ENCODE measurements at places on chromosomes 6 and 20.

DNA sequence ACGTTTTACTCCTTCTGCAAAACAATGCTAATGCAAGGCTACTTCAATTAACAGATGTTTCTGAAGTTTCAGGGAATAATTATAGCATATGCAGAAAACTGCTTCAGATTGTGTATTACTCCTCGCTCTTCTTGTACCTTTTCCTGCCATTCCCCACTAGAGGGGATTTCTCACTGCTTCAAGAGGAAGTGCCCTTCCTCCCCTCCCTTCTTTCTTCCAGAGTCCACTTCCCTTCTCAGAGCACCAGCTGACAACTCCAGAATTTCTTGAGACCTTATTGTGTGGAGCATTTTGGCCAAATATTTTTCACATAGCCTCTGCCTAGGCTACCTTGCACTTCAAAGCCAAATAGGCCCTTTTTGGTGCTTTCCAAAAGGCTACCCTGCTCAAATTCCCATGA lies 12.7 kb upstream of the MCUR1 start:
- no peak for DNase-seq

GRCh38 chr6:6665555-6666243 lies 77.2 kb downstream of the LY86 start:
- DNase-seq = no peak

- no peak for DNase-seq
Measured at GRCh38 chr6:14118446-14118845, 874 bp downstream of the CD83 start.

GRCh38 chr6:155381673-155382337 lies 67.5 kb upstream of the TFB1M start:
- no peak for DNase-seq

DNA sequence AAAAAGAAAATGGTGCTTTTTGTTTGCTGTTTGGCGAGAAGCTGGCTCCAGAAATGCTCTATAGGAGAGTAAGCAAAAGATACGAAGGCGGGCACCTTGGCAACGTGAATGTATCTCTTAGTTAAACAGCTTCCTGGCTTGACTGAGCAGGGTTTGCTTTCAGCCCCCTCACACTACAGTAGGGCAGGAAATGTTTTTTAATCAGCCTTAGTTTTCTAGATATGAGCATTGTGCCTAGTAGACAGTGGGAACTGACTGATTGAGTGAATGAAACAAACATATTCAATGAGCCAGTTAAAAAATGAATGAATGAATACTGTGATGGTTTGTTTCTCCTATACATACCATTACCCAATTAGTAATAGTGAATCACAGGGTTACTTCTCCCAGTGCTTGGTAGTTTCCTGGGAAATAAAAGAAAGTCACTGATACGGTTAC lies 19.9 kb downstream of the CAP2 start:
- DNase-seq = no peak

DNA sequence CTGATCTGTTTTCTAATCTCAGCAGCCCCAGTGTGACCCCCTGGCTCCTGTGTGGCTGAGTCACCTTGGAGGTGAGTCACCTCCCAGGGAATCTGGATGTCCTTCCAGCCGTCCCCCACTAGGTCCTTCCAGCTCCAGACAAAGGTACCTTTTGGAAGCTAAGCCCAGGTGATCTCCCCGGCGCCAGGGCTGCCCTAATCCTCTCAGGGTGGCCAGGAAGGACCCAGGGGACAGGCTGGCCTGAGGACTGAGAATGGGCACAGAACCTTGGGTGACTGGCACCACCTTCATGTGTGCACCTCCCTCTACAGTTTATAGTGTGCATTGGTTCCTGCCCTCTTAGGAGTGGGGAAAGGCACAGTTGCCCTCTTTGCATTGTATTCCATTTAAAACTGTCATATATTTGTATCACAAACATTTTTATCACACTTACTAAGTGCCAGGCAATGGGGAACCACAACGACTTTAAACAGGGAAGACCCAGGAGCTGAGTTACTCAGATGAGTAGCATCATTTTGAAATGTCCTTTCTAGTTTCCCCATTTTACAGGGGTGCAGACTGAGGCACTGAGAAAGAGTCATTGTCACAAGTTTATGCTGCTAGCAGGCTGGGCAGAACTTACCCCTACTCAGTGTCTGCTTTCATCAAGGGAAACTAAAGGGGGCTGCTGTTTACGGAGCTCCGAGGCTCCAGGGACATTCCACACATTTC lies 2.6 kb upstream of the BPIFB4 start:
- DNase-seq = no peak

- no peak for DNase-seq
Measured at GRCh38 chr20:25360631-25361286, 29.9 kb downstream of the ABHD12 start.

GRCh38 chr6:38852215-38852614 lies 137.1 kb downstream of the DNAH8 start:
- no peak for DNase-seq

GRCh38 chr20:58566981-58567380 lies 51.8 kb upstream of the APCDD1L start:
- DNase-seq = no peak

GRCh38 chr6:156545021-156545420 lies 232.2 kb upstream of the ARID1B start:
- no peak for DNase-seq

- DNase-seq = no peak
Measured at GRCh38 chr20:36155629-36155971, 1.1 kb downstream of the EPB41L1 start.

DNA sequence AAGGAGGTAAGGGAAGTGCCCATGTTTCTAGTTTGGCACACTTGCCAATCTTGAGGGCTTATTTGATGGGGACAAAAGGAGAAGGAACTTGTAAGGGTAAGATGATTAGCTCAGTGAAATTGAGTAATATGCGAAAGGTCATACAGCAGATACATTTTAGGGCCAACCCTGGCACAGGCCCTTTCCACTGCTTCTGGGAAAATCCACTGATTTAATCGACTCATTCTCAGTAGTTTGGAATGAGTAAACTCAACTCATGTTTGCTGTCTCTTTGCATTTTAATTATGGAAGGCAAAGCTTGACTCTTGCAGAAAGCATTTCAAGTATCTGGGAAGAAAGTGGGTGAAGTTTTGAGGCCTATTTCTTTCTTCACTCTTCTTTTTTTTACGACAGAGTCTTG lies 20.0 kb downstream of the PHF20 start:
- no peak for DNase-seq

GRCh38 chr6:148890652-148891404 lies 144.0 kb downstream of the UST start:
- DNase-seq = no peak

- no peak for DNase-seq
Measured at GRCh38 chr6:24957199-24957598, 21.4 kb upstream of the RIPOR2 start.

DNA sequence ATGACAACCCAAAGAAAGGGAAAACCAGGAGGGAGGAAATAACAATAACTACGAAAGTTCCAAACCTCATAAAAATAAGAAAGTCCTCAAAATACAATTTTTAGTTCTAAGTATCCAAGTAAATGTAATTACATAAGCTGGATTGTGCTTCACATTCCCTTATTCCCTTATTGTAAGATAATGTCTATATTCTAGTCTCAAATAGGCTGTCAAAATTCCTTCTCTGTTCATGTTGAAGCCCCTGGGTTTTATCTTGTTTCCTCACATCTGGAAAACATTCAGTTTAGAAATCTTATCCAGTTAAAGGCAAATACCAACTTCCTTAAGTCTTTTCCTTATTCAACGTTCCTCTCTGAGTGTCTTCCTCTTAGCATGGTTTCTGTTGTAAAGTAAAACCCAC lies 282.3 kb downstream of the CD109 start:
- DNase-seq = no peak

- DNase-seq = no peak
Measured at GRCh38 chr6:167550941-167551627, 226.2 kb downstream of the TTLL2 start.

GRCh38 chr6:149354009-149354408 lies 36.5 kb downstream of the TAB2 start:
- DNase-seq = no peak

- no peak for DNase-seq
Measured at GRCh38 chr20:18702736-18703135, 110.8 kb upstream of the SCP2D1 start.

DNA sequence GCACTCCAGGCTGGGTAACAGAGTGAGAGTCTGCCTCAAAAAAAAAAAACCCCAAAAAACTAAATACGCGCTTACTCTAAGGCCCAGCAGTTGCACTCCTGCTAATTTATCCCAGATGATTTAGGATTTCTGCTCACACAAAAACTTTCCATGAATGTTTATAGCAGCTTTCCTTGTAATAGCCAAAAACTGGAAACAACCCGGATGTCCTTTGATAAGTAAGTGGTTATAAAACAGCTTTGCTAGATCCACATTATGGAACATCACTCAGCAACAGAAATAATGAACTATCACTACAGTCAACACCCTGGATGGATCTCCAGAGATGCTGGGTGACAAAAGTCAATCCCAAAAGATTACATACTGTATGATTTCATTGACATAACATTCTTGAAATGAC lies 220.4 kb upstream of the JARID2 start:
- no peak for DNase-seq

GRCh38 chr6:154591234-154591633 lies 80.7 kb upstream of the CNKSR3 start:
- DNase-seq = no peak

GRCh38 chr6:152167641-152168603 lies 360.4 kb downstream of the ESR1 start:
- DNase-seq = no peak

DNA sequence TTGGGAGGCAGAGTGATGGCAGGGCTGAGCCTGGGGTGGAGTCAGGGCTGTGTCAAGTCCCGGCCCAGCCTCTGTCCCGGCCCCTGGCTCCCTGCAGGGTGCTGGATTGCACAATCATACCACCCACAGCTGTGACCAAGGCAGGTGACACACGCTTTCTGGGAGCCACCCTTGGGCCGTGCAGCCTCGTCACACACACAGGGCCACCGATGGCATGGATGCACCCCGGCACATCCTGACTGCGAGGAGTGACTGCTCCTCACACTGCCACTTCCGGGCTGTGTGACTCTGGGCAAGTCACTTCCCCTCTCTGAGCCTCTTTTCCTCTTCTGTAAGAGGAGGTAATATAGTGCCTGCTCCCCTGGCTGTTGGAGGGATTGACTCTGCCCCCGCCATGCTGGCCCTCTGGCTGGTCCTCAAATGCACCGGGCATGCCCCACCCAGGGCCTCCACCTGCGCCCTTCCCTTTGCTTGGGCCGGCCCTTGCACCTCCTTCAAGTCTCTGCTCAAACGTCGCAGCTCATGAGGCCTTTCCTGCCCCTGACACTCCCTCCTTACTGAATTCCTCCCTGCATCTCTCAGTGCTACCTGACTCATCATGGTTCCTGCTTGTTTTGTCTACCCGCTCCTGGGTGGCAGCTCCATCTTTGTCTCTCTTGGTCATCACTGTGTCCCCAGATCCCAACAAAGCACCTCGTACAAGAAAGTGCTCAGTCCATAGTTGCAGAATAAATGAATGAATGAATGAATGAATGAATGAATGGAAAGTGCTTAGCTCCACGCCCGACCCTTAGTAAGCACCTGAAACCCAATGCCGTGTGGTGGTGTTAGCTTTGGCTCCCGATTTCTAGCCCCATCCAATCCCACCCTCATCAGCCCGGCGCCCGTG lies 93.5 kb downstream of the CEBPB start:
- DNase-seq = no peak

GRCh38 chr6:13597073-13597472 lies 18.1 kb upstream of the NOL7 start:
- DNase-seq = no peak

- DNase-seq = no peak
Measured at GRCh38 chr6:143034689-143035334, 25.9 kb upstream of the AIG1 start.

DNA sequence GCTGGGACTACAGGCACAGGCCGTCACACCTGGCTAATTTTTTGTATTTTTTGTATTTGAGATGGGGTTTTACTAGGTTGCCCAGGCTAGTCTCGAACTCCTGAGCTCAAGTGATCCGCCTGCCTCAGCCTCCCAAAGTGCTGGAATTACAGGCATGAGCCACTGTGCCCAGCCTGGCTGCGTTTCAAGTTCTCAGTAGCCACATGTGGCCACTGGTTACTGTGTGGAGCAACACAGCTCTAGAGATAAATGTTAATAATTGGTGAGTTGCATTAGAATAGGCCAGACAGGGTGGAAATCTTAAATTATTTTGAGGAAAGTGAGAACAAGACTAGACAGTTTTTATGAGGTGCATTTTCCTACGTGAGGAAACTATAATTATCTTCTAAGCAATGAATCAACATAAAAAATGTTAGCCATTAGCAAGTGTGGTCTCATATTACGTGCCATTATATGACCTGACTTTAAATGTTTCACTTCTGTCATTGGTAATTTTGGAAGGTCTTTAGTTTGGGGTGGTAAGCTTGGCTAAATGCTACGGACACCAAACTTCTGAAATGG lies 129.6 kb downstream of the PLEKHG1 start:
- DNase-seq = no peak

GRCh38 chr20:3788685-3789155 lies 2.2 kb upstream of the CENPB start:
- DNase-seq = no peak

GRCh38 chr6:68053805-68054373 lies 581.2 kb upstream of the ADGRB3 start:
- no peak for DNase-seq

DNA sequence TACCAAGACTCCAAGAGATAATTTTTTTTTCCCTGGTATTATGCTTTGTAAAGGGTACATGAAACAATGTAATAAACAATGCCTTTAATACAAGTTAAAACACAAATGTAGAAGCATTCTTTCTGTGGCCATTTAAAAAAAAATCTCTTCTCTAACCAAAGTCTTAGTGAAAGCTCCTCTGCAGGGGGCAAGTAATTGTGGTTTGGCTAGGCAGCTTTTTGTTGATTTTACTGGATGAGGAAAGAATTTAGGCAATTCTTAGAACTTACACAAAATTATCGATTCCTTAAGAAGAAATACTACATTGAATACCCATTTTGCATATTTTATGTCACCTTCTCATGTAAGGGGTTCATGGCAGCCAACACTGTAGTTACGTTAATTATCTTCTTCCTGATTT lies 12.4 kb downstream of the TFB1M start:
- no peak for DNase-seq

GRCh38 chr6:4853349-4853748 lies 77.1 kb downstream of the CDYL start:
- DNase-seq = no peak

DNA sequence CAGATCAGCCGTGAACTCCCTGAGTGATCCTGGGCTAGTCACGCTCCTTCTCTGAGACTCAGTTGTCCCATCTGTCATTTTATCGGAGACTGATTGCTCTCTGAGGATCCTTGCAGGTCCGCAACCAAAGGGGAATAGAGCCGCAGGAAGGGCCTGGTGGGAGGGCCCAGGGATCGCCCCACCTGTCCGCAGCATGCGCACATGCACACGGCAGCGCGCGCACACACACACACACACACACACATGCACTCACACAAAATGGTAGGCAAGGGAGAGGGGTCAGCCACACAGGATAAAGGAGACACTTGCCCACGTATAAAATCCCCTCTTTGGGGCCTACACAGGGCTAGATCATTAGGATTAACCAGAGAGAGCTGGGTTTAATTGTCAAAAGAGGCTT lies 95.6 kb upstream of the FOXP4 start:
- no peak for DNase-seq
